ENCODE measurements at places on chromosomes 1 and 21.

DNA sequence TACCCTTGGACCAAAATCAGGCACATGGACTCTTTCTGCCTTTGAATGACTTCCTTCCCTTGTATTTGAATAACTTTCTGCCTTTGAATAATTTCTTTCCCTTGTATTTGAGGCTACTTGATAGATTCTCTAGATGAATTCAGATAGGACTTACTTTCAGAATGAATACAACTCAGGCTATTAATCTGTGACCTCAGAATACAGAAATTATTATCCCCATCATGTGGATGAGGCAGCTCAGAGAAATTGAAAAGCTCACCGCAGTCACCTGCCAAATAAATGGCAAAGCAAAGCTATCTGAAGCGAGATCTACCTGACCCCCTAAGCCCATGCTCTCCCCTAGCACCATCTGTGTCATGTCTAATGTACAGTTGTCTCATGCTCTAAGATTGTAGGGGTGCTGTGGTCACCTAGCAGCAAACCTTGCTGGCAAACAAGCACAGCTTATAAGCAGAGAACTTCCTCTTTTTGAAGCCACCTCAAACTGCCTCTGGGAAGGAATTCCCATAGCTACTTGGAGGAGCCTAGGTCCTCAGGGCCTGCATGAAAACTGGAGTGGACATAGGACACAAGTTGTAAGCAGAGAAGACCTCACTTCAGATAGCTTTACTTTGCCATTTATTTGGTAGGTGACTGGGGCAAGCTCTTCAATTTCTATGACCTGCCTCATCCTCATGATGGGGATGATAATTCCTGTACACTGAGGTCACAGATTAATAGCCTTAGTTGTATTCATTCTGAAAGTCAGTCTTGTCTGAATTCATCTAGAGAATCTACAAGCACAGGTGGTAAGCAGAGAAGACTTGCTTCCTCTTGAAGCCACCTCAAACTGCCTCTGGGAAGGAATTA is 66.1 kb downstream of the FASLG start:
- DNase-seq, result no peak

DNA sequence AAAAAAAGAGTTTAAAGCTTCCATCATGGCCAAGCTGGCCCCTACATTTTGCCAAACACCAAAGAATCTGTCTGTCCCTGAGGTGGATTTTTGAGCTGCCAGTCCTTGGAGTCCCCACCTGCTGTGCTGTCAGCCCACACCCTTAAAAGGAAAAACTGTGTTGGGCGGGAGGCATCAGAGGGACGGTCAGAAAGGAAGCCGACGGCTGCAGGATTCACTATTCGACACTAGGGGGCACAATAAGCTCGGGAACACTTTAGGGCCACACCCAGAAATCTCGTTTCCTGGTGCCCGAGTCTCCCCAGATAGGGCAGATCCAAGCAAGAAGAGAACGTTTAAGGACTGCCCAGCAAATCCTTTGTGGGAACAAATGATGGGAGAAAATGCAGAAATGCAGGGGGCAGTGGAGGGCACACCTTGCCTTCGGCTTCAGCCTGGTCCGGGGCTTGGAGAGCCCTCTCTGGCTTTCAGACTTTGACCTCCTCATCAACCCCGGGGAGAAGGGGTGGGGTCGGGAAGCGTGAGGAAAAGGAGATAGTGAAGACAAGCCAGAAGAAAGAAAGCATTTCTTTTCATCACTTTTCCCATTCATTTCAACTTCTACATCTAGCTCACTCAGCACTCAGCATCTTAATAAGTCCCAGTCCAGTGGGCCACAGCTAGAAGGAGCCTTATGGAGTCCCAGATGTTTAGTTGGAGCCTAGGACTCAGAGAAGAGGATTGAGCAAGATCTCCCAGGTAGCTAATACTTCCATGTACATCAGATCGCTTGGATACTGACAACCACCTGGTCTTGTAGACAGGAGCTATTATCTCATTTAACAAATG is 5.0 kb upstream of the CTTNBP2NL start:
- peak; percentile 40 for DNase-seq

GRCh38 chr1:236480758-236481436 is 42.9 kb upstream of the LGALS8 start:
- no peak for DNase-seq

GRCh38 chr21:18104802-18105201 is 139.8 kb upstream of the CHODL start:
- DNase-seq, result no peak

- DNase-seq, result no peak
Measured at GRCh38 chr1:229980009-229980408, 87.0 kb upstream of the GALNT2 start.
